Activated T-helper 1 cell treated with anti-CD3 and anti-CD28 coated beads, Interleukin-2, amount 50 U/mL, for 16 hours (primary cell): ENCODE measurements at places on chromosomes 13 and 19.

- DNase-seq, result no peak
Measured at GRCh38 chr19:10137751-10138682, 18.3 kb upstream of the EIF3G start.

GRCh38 chr19:34733266-34733745 lies 737 bp upstream of the ZNF181 start:
- DNase-seq, result no peak

- DNase-seq, result no peak
Measured at GRCh38 chr19:55370305-55370988, at the start of gene IL11. Gene IL11 (minus strand): TSS chr19:55370463. CDS start chr19:55370310, 153 bp downstream.

DNA sequence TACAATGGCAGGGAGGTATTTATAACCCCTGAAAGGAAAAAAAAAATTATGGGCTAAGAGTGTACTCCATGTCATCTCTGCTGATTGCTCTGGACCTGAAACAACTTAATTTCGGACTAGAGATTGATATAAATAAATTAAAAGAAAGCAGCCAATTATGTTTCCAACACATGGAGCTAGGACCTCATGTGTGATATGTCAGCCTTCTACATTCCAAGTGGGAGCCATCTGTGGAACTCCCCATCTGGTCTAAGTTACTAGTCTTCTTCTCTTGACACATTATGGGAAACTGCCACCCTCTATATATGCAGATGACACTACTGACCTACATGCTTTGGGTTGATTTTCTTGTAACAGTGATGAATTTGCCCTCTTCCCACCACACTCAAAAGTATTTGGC lies 86.1 kb downstream of the FLT1 start:
- DNase-seq, result no peak

- peak; percentile 47 for DNase-seq
Measured at GRCh38 chr13:24274452-24275021, 34.8 kb upstream of the C1QTNF9 start.

- DNase-seq, result no peak
Measured at GRCh38 chr19:43651758-43652545, 12.3 kb upstream of the CADM4 start.

- DNase-seq, result no peak
Measured at GRCh38 chr13:75365724-75366173, 116.2 kb downstream of the TBC1D4 start.

DNA sequence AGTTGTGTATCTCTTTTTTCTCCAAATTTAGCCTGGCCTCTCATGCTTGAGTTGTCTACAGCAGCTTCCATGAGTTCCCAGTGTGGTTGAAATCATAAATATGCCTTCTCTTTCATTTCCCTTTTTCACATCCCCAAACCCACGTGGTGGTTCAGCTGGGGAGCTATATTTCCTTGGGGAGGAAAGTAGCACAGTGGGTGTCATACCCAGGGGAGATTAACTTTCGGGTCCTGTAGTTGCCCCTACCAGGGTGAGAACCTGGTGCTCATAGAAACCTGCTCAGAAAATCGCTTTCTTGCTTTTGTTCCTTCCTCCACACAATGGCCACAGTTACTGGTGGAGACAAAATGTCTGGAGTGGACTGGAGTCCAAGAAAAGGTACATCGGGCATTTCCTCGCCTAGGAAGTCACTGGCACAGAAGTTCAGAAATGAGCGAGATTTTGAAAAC lies 7.0 kb upstream of the LILRA4 start:
- no peak for DNase-seq

GRCh38 chr19:29843180-29844051 lies 31.6 kb downstream of the CCNE1 start:
- no peak for DNase-seq

GRCh38 chr19:16207490-16208025 lies 9.8 kb downstream of the AP1M1 start:
- DNase-seq, result no peak

- DNase-seq, result no peak
Measured at GRCh38 chr13:109007946-109008345, 378.5 kb downstream of the MYO16 start.
